ENCODE measurements at places on chromosomes 2 and 18. TPM values are rescaled to one million over a fixed set of nuclear protein-coding genes. Genes with fewer than 3 reads are reported as not detected.

The PXDN gene
- 42.4 TPM for total RNA-seq

The MSGN1 gene
- not detected for total RNA-seq

The AQP4 gene
- 0.33 TPM for total RNA-seq

The MYCN gene
- total RNA-seq: 0.32 TPM

DNA sequence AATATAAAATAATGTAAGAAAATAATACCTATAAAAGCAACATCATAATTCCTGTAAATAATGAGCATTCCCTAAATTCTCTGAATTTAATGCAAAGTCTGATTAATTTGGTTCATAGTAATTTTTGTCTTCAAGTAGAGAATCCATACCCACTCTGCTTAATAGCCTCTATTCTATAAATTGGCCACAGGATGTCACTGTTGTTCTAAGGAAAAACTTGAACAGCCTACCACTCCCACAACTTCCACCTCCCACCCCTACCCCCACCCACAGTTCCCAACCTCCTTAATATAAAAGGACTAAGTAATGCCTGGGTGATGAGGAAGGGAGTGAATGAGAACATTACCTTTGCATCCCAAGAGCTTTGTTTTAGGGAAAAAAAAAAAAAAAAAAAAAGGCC is 27.2 kb upstream of the BBS5 start:
- H3K27me3 ChIP-seq: no peaks in the 10 kb centered on the region
- no peaks in the 10 kb centered on the region for H3K36me3 ChIP-seq
- DNase-seq: no peak
- H3K4me3 ChIP-seq: no peak overlapping the region

DNA sequence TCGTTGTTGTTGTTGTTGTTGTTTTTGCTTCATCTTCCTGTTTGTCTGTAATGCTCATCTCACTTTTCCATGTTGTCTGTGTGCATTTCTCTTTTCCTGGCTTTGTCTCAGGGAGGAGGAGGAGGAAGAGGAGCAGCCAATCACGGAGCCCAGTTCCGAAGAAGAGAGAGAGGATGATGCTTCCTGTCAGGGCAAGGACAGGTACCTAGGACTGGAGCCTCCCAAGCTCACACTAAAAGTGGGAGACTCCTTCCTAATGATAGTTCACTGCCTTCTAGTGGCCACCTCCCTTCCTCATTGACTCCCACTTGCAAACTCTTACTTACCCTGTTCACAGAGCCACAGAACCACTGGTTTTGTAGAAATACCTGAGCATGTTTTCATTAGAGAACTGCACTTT is 179.6 kb downstream of the TPGS2 start:
- no peaks in the 10 kb centered on the region for H3K27me3 ChIP-seq
- H3K4me1 ChIP-seq: no peaks in the 10 kb centered on the region
- H3K27ac ChIP-seq: no peak overlapping the region
- H3K36me3 ChIP-seq: no peaks in the 10 kb centered on the region
- H3K4me3 ChIP-seq: no peak overlapping the region

DNA sequence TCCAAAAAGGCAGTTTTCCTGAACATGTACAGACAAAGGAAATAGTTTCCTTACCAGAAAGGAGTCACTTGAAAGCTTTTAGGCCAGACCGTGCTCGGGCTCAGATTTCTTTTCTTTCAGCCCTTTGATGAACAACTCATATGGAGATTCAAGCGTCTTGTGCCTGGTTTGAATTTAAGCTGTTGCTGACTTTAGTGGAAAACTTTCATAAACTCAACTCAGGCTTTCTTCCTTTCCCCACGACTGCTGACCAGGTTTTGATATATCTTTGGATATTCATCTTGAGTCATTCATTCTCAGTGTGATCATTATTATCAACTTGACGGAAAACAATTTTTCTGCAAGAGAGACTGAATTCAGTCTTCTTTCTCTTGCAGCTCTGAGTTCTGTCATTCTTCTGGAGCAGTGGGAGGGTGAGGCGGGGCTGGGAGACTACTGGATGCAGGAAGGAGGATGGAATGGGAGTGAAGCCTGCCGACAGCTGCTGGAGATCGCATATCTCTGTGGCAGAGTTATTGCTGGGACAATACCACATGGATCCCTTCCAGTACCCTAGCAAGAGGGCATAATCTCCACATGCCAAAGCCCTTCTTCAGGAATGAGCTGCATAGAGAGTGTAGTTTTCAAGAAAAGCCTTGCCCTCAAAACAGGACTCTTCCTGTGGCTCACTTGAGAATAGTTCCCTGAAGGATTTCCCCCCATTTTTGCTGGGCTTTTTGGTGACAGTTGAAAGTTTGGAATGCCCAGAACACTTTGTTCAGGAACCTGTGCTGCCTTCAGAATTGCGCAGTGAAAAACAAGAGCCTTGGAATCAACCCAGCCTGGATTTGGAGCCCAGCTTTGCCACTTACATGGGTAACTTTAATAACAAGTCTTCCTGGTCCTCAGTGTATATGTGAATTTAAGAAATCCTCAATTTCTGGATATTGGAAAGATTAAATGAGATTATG is 364.4 kb downstream of the ZNF521 start:
- H3K27ac ChIP-seq: peak overlapping the region; percentile 90
- H3K27me3 ChIP-seq: no peaks in the 10 kb centered on the region
- H3K36me3 ChIP-seq: no peaks in the 10 kb centered on the region
- peaks cover 3% of the 10 kb centered on the region for H3K4me1 ChIP-seq
- DNase-seq: peak; percentile 61

GRCh38 chr2:40477361-40477760 is 25.5 kb upstream of the SLC8A1 start:
- H3K27ac ChIP-seq: no peak overlapping the region
- H3K4me3 ChIP-seq: no peak overlapping the region

DNA sequence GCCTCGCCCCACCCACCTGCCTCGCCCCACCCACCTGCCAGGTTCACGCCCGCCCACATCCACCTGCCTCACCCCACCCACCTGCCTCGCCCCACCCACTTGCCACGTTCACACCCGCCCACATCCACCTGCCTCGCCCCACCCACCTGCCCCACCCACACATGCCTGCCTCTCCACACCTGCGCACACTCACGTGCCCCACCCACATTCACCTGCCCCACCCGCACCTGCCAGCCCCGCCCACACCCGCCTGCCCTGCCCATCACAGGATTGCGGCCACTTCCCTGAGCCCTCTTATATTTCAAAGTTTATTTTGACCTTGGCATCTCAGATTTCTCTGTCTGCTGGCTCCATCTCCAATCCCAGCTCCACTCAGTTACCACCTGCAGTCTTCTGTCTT is 217.5 kb upstream of the SOX11 start:
- H3K4me3 ChIP-seq: no peak overlapping the region
- no peaks in the 10 kb centered on the region for H3K27me3 ChIP-seq
- no peak overlapping the region for H3K27ac ChIP-seq
- no peak for DNase-seq

- no peak overlapping the region for H3K4me3 ChIP-seq
- H3K4me1 ChIP-seq: no peaks in the 10 kb centered on the region
- DNase-seq: no peak
- H3K36me3 ChIP-seq: no peaks in the 10 kb centered on the region
Observed at GRCh38 chr2:118987886-118988285, 45.9 kb downstream of the MARCO start.

- no peaks in the 10 kb centered on the region for H3K36me3 ChIP-seq
- H3K4me1 ChIP-seq: no peaks in the 10 kb centered on the region
- H3K4me3 ChIP-seq: no peak overlapping the region
- H3K27me3 ChIP-seq: no peaks in the 10 kb centered on the region
Observed at GRCh38 chr18:39235118-39235719, 1669.6 kb upstream of the CELF4 start.

DNA sequence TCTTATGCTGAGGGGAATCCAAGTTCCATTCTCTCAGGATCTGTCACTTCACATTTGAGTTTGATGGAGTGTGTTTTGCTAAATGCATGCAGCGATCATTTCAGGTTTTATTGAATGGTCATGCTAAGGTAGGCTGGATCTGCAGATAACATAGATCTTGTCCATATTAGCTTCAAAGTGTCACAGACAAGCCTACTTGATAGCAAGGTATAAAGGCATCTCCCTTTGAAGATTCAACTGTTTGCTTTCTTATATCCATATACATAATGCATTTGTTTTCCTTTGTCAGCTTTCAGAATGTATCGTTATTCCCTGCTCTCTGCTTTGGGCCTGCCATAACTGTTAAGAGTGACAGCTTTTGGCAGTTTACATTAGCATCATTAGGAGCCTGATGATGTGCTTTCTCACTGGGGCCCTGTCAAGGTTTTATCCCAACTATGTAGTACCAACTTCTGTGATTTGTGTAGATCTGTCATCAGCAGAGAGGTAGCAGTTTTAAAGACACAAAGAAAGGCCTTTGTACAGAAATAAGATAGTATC is 604.3 kb upstream of the CDH7 start:
- no peak for DNase-seq
- no peak overlapping the region for H3K4me3 ChIP-seq
- no peaks in the 10 kb centered on the region for H3K36me3 ChIP-seq
- no peak overlapping the region for H3K27ac ChIP-seq
- H3K4me1 ChIP-seq: no peaks in the 10 kb centered on the region
- H3K27me3 ChIP-seq: no peaks in the 10 kb centered on the region

Data from breast epithelium (tissue), 4 donors.